Hair follicle dermal papilla cell (primary cell): ENCODE measurements at places on chromosomes 16 and 17. TPM values are rescaled to one million over a fixed set of nuclear protein-coding genes. Genes with fewer than 3 reads are reported as not detected.

PPY gene
- total RNA-seq = not detected in 2 replicates

NAGS gene
- total RNA-seq = 1.1 and 2.1 TPM in 2 replicates

DPH1 gene
- total RNA-seq = 57.2 and 64.1 TPM in 2 replicates

TBC1D26 gene
- under 0.01 TPM in 1 of 2 replicates, not detected in the other for total RNA-seq

CIBAR2 gene
- total RNA-seq = not detected in 2 replicates

ADAM11 gene
- 0.61 and 1.3 TPM in 2 replicates for total RNA-seq

SMIM5 gene
- total RNA-seq = 0.16 and 0.24 TPM in 2 replicates

BANP gene
- total RNA-seq = 20.2 and 26.6 TPM in 2 replicates

TP53TG3C gene
- total RNA-seq = not detected in 2 replicates

VTN gene
- total RNA-seq = not detected in 2 replicates

CSH1 gene
- not detected in 2 replicates for total RNA-seq

BPTF gene
- 40.8 and 64.4 TPM in 2 replicates for total RNA-seq

LMF1 gene
- total RNA-seq = 31.3 and 40.7 TPM in 2 replicates

GP2 gene
- not detected in 2 replicates for total RNA-seq

CDH16 gene
- total RNA-seq = not detected in 2 replicates

FN3K gene
- total RNA-seq = 1.8 and 2.4 TPM in 2 replicates

HBQ1 gene
- total RNA-seq = not detected in 2 replicates

ATP2A3 gene
- total RNA-seq = 0.32 and 0.85 TPM in 2 replicates

NUPR1 gene
- 25.2 and 49.5 TPM in 2 replicates for total RNA-seq

ABI3 gene
- total RNA-seq = 3.4 TPM in 1 of 2 replicates, not detected in the other

VMO1 gene
- total RNA-seq = 0.16 TPM in 1 of 2 replicates, not detected in the other

PARN gene
- 27.3 and 28.4 TPM in 2 replicates for total RNA-seq

ZNF423 gene
- total RNA-seq = 1.6 and 2.4 TPM in 2 replicates

SEZ6L2 gene
- 0.85 and 1.1 TPM in 2 replicates for total RNA-seq

MPO gene
- total RNA-seq = not detected in 2 replicates

PSMC3IP gene
- total RNA-seq = 0.97 and 1.3 TPM in 2 replicates

NUFIP2 gene
- total RNA-seq = 59.1 and 69.6 TPM in 2 replicates
